ENCODE measurements at places on chromosomes 7 and 10. TPM values are rescaled to one million over a fixed set of nuclear protein-coding genes. Genes with fewer than 3 reads are reported as not detected.

Gene SFXN4
- total RNA-seq, result 8.2 TPM

Gene KLF14
- total RNA-seq, result not detected

Gene PRLHR
- total RNA-seq, result not detected

Gene NEURL1
- 0.09 TPM for total RNA-seq

Gene LIPK
- not detected for total RNA-seq

Gene C7orf57
- not detected for total RNA-seq

Gene ANKRD2
- total RNA-seq, result 0.26 TPM

Gene HOXA9
- total RNA-seq, result 2.6 TPM

Gene ENO4
- total RNA-seq, result not detected

Gene SRRM3
- total RNA-seq, result 1.7 TPM

Gene SKAP2
- 10.5 TPM for total RNA-seq

Gene GPR141
- total RNA-seq, result not detected

Gene VIPR2
- total RNA-seq, result not detected

Gene CLDN3
- total RNA-seq, result not detected

Gene SH2B2
- total RNA-seq, result 0.52 TPM

Gene HOXA13
- total RNA-seq, result not detected

Gene TMEM196
- total RNA-seq, result not detected

Gene LIPN
- total RNA-seq, result not detected

Gene DENND2A
- 1.0 TPM for total RNA-seq

Gene LRRC4
- 1.4 TPM for total RNA-seq

Gene CPA4
- total RNA-seq, result 0.54 TPM

Gene GRID1
- total RNA-seq, result not detected

Gene CCL26
- total RNA-seq, result not detected
